H9 (cell line): ENCODE measurements at places on chromosomes 16 and 17. TPM values are rescaled to one million over a fixed set of nuclear protein-coding genes. Genes with fewer than 3 reads are reported as not detected.

The CDIPT gene
- 70.0 and 70.6 TPM in 2 replicates for total RNA-seq

The TBC1D3L gene
- 16.4 and 17.0 TPM in 2 replicates for total RNA-seq

DNA sequence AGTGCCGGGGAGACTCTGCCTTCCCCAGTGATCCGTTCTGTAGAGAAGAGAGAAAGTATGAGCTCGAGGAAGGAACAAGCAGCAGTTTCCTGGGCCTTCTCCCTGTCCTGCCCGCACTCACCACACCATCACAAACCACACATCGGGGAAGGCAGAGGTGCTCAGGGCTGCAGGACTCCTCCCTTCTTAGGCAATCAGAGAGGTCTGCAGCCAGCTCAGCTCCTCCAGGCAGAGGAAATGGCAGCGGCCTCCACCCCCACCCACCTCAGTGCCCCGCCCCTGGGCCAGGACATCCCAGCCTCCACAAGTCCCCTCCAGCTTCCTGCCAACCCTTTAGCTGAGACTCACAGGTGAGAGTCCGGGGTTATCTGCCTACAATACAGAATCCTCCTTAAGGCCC is 2.0 kb downstream of the ZNF319 start:
- H3K4me1 ChIP-seq = peaks cover 2% of the 10 kb centered on the region; the same call in 1 of the 2 replicates
- H3K4me3 ChIP-seq = no peak overlapping the region
- no peak overlapping the region for H3K27ac ChIP-seq
- DNase-seq = peak; percentile 81
- peaks cover 28% of the 10 kb centered on the region for H3K36me3 ChIP-seq
- H3K27me3 ChIP-seq = no peaks in the 10 kb centered on the region

GRCh38 chr16:4911970-4912386 is 25.0 kb downstream of the PPL start:
- H3K36me3 ChIP-seq = no peaks in the 10 kb centered on the region
- DNase-seq = no peak
- H3K27ac ChIP-seq = no peak overlapping the region
- no peaks in the 10 kb centered on the region for H3K4me1 ChIP-seq
- H3K27me3 ChIP-seq = no peaks in the 10 kb centered on the region
- no peak overlapping the region for H3K4me3 ChIP-seq

DNA sequence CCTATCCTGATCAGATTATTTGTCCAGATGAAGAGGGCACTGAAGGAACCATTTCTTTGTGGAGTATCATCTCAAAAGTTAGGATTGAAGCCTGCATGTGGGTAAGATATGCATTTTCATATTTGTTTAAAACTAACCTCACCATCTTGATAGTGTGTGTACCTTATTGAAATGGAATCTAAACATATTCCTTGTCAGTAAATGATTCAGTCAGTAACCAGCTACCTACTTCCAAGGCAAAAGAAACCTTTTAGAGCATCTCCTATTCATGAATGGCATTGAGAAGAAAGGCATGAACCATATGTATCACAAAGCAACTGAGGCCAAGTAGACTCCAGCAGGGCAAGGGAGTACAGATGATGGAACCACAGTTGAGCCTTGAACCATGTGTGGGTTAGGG is 57.6 kb downstream of the VMP1 start:
- peaks cover 3% of the 10 kb centered on the region for H3K4me1 ChIP-seq
- H3K4me3 ChIP-seq = no peak overlapping the region
- no peaks in the 10 kb centered on the region for H3K27me3 ChIP-seq
- H3K27ac ChIP-seq = no peak overlapping the region
- no peak for DNase-seq

DNA sequence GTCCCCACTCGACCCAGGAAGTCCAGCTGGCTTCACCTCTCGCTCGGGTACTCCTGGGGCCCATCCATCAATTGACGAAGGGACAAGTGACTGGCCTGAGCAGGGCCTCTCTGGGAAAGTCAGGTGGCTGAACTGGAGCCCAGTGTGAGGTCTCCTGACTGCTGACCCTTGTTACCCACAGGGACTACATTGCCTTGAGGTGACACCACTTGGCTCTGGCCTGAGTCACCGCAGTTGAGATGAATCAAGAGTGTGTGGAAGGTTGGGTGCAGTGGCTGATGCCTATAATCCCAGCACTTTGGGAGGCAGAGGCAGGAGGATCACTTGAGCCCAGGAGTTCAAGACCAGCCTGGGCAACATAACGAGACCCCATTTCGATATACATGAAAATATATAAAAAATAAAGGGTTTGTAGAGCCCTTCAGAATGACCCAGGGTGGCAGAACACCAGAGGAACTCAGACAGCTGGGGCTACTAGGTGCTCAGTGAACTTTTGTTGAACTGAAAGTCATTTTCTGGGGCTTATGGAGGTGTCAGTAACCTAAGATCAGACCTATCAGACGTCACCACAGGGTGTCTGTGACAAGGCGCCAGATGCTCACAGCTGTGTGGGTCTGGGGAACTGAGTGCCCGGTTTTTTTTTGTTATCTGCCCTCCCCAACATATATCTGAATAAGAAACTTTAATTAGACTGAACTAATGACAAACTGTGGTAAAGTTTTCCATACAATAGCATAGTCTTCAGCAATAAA is 14.8 kb upstream of the ZFP90 start:
- no peak overlapping the region for H3K27ac ChIP-seq
- H3K4me3 ChIP-seq = no peak overlapping the region
- no peak for DNase-seq

The TEX19 gene
- total RNA-seq = 1.4 and 1.5 TPM in 2 replicates

DNA sequence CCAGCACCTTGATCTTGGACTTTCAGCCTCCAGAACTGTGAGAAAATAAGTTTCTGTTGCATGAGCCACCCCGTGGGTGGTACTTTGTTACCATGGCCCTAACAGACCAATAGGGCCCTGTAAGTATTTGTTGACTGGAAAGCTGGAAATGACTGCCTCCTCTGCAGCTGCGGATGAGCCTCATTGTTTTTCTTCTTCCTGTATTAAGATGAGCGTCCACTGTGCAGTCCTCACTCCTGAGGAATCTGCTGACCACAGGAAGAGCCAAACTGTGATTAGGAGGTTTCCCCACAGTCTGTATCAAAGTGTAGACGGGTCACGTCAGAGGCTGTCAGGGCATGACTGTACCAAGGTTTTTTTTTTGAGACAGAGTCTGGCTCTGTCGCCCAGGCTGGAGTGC is 12.2 kb upstream of the AKTIP start:
- no peak overlapping the region for H3K27ac ChIP-seq
- no peaks in the 10 kb centered on the region for H3K4me1 ChIP-seq
- no peak for DNase-seq
- H3K4me3 ChIP-seq = no peak overlapping the region

DNA sequence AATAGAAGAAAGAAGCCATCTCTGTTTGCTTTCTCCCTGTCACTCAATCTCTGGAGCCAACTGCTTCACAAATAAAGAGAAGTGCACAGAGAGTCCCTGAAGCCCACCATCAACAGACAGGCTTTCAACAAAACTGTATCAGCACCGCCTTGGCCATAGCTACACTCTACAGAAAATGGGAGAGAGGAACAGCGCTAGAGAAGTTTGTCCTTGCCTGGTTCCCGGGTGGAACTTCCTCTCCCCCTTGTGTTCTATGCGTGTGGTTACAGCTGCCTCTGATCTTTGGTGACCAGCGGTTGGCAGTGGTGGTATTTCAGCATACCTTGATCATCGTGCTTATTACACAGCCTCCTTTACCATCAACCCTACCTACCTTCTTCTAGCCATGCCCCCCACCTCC is 91.4 kb upstream of the CCL2 start:
- peaks cover 10% of the 10 kb centered on the region; the same call in 2 of the 3 replicates for H3K36me3 ChIP-seq
- H3K27ac ChIP-seq = no peak overlapping the region
- peak; percentile 75 for DNase-seq
- H3K27me3 ChIP-seq = no peaks in the 10 kb centered on the region

GRCh38 chr17:79192503-79193351 is 118.1 kb downstream of the ENGASE start:
- peak overlapping the region; percentile 63 for H3K4me3 ChIP-seq
- peaks cover 7% of the 10 kb centered on the region; the same call in 1 of the 2 replicates for H3K4me1 ChIP-seq
- H3K27ac ChIP-seq = peak overlapping the region; percentile 22
- peak; percentile 89 for DNase-seq
- H3K36me3 ChIP-seq = no peaks in the 10 kb centered on the region

The KRT9 gene
- total RNA-seq = not detected in 2 replicates

The DPEP1 gene
- 1.1 and 1.2 TPM in 2 replicates for total RNA-seq

The NPIPB8 gene
- not detected in 2 replicates for total RNA-seq

GRCh38 chr16:11188801-11189740 is 66.9 kb downstream of the SOCS1 start:
- no peak for DNase-seq
- no peak overlapping the region for H3K4me3 ChIP-seq
- H3K27ac ChIP-seq = no peak overlapping the region

DNA sequence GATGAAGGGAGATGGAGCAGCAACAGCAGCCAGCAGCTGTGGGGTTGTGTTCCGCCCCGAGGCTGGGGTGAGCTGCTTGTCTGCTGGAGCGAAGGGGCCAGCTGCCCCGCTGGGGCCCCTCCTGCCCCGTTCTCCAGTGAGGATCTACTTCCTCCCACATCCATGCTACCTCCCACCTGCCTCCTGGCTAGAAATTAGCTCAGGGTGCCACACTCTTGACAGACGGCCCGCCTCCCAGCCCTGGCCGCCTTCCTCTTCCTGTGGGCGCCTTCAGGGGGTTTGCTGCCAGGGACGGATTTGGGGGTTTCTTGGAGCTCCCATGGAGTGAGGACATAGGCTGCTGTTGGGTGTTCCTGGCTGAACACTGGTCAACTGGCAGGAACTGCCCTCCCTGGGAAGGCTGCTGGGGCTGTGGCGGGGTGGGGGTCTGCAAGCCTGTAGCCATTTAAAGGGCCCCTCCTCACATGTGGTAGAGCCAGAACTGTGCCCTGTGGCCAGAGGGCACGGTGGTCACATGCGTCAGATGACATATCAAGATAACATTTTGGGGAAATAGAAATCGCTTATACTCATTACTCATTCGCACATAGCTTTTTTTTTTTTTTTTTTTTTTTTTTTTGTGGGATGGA is 13.1 kb downstream of the TBC1D24 start:
- H3K27ac ChIP-seq = no peak overlapping the region
- H3K4me1 ChIP-seq = no peaks in the 10 kb centered on the region
- H3K36me3 ChIP-seq = no peaks in the 10 kb centered on the region
- H3K27me3 ChIP-seq = no peaks in the 10 kb centered on the region
- H3K4me3 ChIP-seq = no peak overlapping the region
